Activated CD4-positive, alpha-beta T cell treated with anti-CD3 and anti-CD28 coated beads for 24 hours (primary cell): ENCODE measurements at places on chromosomes 1 and 21.
A peak's percentile ranks its signal among the peaks of the same experiment; 100 is the strongest.

DNA sequence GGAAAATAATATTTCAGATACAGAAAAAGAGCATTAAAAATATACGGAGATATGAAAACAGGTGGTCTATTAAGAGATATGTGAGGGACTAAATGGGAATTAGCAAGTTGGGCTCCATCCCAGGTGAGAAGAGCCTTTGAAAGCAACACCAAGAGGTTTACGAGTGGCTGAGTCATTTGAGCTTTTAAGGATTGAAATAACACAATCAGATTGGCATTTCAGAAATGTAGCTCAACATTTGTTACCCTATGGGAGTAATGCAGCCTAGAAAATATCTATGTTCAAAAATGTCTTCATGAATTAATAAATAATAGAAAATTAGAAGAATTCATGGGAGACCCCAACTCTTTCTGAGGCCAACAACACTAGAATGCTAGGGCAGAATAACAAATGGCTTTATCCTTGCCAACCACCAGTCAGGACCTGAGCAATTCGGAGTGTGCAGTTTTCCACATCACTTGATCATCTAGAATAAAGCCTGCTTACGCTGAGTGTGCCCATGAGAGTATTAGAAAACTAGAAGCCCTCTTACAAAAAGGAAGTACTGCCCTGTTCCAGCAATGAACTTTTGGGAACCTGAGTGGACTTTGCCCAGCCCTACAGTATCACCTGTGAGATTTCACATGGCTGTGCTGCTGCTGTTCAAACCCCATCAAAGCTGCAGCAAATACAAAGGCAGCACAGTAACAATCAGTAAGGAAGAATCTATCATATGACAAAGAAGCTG lies 538.0 kb upstream of the CAMK1G start:
- no peak for DNase-seq

DNA sequence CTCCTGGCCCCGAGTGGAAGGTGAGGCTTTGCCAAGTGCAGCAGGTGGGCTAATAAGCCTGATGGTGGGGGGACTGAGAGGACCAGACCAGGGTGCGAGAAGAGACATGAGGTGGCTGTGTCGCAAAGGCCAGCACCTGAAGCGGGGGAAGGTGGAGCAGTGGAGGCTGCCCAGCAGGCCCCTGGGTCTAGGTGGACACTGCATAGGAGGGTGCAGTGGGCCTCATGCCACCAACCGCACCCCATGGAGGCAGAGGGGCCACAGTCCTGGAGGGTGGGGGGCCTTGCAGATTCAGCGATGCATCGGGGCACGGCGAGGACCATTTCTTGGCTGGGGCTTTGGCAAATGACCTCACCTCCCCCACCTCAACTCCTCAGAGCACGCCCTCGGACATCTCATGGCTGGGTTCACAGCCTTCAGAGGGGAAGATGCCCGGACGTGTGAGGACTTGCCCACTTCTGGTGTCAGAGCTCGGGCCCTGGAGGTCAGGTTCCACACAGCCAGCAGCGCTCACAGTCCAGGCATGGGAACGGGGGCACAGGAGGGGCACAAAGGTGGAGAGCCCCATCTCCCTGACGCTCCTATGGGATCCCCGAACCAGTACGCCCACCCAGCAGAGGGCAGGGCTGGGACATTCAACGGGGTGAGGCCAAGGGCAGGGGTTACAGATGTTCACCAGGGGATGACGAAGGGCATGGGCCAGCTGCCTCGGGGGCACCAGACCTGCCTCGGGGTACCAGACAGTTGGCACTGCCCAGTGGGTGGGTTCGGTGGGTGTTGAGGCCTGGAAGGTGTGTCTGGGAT lies 35.4 kb downstream of the UBE2G2 start:
- no peak for DNase-seq

- DNase-seq = no peak
Measured at GRCh38 chr1:60173006-60173405, 99.4 kb upstream of the C1orf87 start.

DNA sequence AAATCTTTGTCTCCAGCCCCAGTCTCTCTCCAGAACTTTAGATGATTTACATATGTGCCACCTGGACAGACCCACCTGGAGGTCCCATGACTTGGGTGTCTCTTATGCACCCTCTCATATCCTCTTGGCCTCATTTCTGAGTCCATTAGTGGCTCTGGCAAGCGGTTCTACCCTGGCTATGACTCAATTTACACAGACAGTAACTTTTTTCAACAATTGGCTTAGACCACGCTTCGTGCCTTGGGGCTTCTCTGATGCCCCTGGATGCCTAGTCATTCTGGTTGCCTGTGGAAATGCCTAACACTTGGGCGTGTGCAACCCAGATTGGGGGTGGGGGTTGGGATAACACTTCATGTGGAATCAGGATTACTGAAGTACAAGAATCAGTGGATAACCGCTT lies 57.1 kb upstream of the GADD45A start:
- no peak for DNase-seq

GRCh38 chr1:70863239-70863638 lies 184.4 kb downstream of the PTGER3 start:
- DNase-seq = no peak

GRCh38 chr1:9149837-9150581 lies 21.1 kb upstream of the GPR157 start:
- no peak for DNase-seq

DNA sequence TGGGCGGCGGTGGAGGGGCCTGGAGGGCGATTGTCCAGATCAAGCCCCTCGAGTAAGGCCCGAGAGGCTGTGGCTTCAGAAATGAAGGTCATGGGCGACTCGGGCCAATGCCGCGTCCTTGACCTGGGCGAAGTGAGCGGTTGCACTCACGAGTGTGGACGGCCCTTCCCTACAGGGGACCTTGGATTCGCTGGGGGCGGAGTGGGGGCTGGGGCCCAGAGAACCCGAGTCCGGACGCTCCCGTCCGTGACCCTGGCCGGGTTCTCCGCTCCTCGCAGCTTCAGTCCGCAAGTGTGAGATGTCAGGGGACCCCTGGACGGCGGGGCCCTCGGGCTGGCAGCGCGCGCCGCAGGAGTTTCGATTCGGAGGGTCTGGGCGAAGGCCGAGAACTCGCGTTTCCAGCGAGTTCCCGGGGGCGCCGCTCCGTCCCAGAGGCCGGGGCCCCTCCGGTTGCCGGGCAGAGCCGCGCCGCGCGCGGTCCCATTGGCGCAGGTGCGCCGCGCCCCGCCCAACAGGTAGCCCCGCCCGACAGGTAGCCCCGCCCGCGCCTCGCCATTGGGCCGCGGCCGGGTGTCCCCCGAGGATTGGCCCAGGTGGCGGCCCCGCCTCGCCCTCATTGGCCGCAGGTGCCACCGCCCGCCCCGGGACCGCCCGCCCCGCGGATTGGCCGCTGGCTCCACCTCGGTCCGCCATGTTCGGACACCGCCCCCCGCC lies at the start of gene PRKCZ:
PRKCZ (plus strand) TSS at position 694 of the 714 bp plus-strand sequence. CDS start 220 bp downstream, outside the sequence.
- peak; percentile 92 for DNase-seq

GRCh38 chr1:219712506-219712905 lies 99.6 kb upstream of the ZC3H11B start:
- no peak for DNase-seq
